ENCODE measurements at places on chromosomes 4 and X. TPM values are rescaled to one million over a fixed set of nuclear protein-coding genes. Genes with fewer than 3 reads are reported as not detected.

Gene ITM2A
- 18.0 TPM for total RNA-seq

- H3K4me3 ChIP-seq: no peak overlapping the region
- no peaks in the 10 kb centered on the region for H3K4me1 ChIP-seq
- H3K27me3 ChIP-seq: no peaks in the 10 kb centered on the region
Measured at GRCh38 chrX:139720979-139721378, 13.0 kb upstream of the MCF2 start.

GRCh38 chrX:13085526-13085925, 41.1 kb upstream of the FAM9C start:
- no peaks in the 10 kb centered on the region for H3K36me3 ChIP-seq
- no peaks in the 10 kb centered on the region for H3K27me3 ChIP-seq
- no peak overlapping the region for H3K4me3 ChIP-seq
- no peak for DNase-seq
- no peak overlapping the region for H3K27ac ChIP-seq

Gene PCDH10
- not detected for total RNA-seq

GRCh38 chrX:24020306-24020876, 6.6 kb downstream of the KLHL15 start:
- H3K4me1 ChIP-seq: no peaks in the 10 kb centered on the region
- no peak overlapping the region for H3K27ac ChIP-seq
- no peak for DNase-seq
- H3K36me3 ChIP-seq: no peaks in the 10 kb centered on the region

GRCh38 chr4:8662776-8663175, 70.2 kb downstream of the CPZ start:
- H3K36me3 ChIP-seq: no peaks in the 10 kb centered on the region
- no peaks in the 10 kb centered on the region for H3K4me1 ChIP-seq
- no peak overlapping the region for H3K27ac ChIP-seq
- peaks cover 1% of the 10 kb centered on the region for H3K27me3 ChIP-seq
- no peak overlapping the region for H3K4me3 ChIP-seq

Gene WDR17
- total RNA-seq: 0.48 TPM

DNA sequence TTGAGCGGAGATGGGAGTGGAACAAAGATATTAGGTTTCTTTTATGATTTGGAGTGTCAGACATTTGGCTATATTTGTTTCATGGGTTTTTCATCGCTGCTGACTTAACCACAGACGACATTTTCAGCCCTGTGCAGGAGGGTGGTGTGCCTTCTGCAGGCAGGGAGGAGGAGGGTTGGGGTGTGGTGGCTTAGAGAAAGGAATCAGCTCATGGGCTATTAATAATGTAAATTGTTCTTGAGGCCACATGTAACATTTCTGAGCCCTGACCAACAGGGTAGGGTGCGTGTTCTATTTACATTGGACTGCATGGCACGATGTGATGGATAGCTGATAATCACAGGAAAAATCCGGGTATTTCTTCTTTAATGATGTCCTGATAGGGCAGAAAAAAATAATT, 67.6 kb downstream of the POLA1 start:
- H3K36me3 ChIP-seq: peaks cover 4% of the 10 kb centered on the region
- peaks cover 7% of the 10 kb centered on the region for H3K4me1 ChIP-seq
- H3K27ac ChIP-seq: peak overlapping the region; percentile 76
- no peaks in the 10 kb centered on the region for H3K27me3 ChIP-seq
- no peak for DNase-seq
- no peak overlapping the region for H3K4me3 ChIP-seq

Gene TEX13B
- total RNA-seq: not detected

DNA sequence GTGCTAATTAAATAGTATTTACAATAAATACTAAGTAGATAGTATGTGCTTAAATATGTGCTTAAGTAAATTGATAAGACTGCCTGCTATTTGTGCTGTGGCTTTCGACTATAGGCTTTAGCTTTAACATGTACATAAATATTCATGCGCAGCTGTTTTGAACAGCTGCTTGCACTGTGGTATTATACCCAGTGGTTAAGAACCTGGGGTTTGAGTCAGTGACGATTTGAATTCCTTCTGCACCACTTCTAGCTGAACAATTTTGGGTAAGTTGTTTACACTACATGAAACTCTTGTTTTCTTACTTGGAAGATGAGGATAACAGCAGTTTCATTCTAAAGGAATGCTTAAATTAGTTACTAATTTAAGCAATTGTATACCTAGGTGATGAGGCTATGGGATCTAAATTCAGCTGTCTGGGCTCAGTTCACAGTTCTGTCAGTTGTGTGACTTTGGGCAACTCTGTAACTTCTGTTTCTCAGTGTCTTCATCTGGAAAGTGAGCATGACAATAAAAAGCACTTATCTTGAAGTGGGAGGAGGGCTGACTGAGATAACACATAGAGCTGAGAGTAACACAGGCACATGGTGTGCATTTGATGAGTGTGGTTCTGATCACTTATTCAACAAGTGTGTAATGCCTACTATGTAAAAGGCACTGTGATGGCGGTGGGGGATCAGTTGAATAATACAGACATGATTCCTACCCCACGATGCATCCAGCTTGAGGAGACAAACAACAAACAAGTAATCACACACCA, 37.0 kb downstream of the HPGDS start:
- no peaks in the 10 kb centered on the region for H3K36me3 ChIP-seq
- peaks cover 8% of the 10 kb centered on the region for H3K4me1 ChIP-seq
- DNase-seq: no peak
- H3K27ac ChIP-seq: no peak overlapping the region
- no peaks in the 10 kb centered on the region for H3K27me3 ChIP-seq

DNA sequence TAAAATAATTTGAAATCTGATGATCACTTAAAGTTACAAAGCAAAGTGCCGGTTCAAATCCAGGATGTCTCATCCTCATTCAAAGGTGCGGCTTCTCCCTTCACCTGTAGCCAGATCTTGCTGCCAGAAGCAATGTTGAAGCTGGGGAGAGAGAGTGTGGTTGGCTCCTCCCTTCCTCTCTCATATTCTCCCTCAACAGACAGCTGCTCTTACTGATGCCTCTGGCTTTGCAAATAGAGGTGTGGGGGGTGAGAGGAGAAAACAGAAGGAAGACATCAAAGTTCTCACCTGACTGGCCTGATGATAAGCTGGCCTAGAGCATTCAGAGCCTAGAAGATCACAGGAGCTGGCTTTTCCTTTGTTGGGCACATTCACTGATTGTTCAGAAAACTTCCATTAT, 28.3 kb upstream of the BTC start:
- H3K36me3 ChIP-seq: no peaks in the 10 kb centered on the region
- no peak overlapping the region for H3K4me3 ChIP-seq
- H3K27ac ChIP-seq: no peak overlapping the region
- H3K4me1 ChIP-seq: no peaks in the 10 kb centered on the region
- DNase-seq: no peak

DNA sequence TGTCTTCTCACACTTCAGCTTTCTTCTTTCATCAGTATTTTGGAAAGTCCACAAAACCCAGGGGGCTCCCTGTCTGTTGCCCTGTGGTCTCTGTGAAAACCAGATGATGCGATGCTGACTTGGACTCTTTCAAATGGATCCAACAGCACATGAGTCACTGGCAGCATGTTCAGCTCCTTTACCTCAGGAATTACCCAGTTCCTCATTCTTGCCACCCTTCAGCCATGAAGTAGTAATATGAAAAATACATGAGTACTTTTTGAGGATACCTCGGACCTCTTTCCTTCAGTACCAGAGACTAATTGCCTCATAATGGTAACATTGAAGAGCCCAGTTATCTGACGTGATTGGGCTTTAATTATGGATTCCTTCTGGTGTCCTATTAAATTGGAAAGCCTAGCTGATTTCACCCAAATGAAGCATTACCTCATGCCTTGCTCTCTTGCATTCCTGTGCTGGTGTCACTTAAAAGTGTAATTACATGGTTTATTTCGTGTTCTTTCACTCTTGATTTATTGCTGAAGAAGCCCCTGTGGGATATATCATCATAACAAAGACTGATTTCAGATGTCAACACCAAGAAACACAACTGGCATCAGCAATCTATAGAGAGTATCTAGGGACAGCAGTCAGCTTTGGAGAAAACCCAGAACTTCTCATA, 63.4 kb downstream of the NFKB1 start:
- H3K27me3 ChIP-seq: no peaks in the 10 kb centered on the region
- no peak overlapping the region for H3K27ac ChIP-seq
- H3K4me3 ChIP-seq: no peak overlapping the region
- H3K36me3 ChIP-seq: peaks cover 4% of the 10 kb centered on the region
- peaks cover 10% of the 10 kb centered on the region for H3K4me1 ChIP-seq

- H3K36me3 ChIP-seq: no peaks in the 10 kb centered on the region
- H3K4me3 ChIP-seq: no peak overlapping the region
- peaks cover 13% of the 10 kb centered on the region for H3K4me1 ChIP-seq
Measured at GRCh38 chr4:169617306-169617705, 3.1 kb upstream of the CLCN3 start.

GRCh38 chrX:123170546-123170945, 13.5 kb upstream of the GRIA3 start:
- no peaks in the 10 kb centered on the region for H3K27me3 ChIP-seq
- H3K27ac ChIP-seq: no peak overlapping the region
- H3K4me3 ChIP-seq: no peak overlapping the region
- DNase-seq: no peak

GRCh38 chr4:166839615-166840251, 394.6 kb downstream of the SPOCK3 start:
- DNase-seq: no peak
- no peak overlapping the region for H3K4me3 ChIP-seq
- no peaks in the 10 kb centered on the region for H3K4me1 ChIP-seq
- H3K27ac ChIP-seq: no peak overlapping the region

Gene UGT2B7
- total RNA-seq: not detected

DNA sequence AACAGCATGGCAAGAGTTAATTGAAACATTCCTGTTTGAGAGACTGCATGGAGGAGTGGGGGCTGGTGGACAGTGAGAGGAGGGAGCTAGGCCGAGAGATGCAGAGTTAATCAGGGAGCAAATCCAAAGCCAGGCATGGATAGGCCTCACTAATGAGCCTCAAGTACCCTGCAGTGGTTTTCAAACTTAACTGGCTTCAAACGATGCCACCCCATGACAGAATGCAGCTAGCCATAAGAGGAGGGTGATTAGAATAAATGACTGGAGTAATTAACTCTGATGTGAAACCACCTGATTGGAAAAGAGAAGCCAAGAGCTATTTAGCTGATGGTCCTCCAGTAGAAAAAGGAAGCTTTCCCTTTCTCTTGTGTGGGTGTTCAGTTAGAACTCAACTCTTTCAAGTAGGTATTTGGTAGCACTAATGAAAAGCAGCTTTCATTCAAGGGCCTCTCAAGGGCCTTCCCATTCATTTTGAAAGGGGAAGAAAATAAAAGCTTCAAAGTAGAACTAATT, 215.4 kb upstream of the MAB21L2 start:
- no peaks in the 10 kb centered on the region for H3K36me3 ChIP-seq
- H3K4me1 ChIP-seq: no peaks in the 10 kb centered on the region
- no peak for DNase-seq
- H3K27ac ChIP-seq: no peak overlapping the region
- H3K4me3 ChIP-seq: no peak overlapping the region
- H3K27me3 ChIP-seq: no peaks in the 10 kb centered on the region

Gene TMEM47
- 17.3 TPM for total RNA-seq

DNA sequence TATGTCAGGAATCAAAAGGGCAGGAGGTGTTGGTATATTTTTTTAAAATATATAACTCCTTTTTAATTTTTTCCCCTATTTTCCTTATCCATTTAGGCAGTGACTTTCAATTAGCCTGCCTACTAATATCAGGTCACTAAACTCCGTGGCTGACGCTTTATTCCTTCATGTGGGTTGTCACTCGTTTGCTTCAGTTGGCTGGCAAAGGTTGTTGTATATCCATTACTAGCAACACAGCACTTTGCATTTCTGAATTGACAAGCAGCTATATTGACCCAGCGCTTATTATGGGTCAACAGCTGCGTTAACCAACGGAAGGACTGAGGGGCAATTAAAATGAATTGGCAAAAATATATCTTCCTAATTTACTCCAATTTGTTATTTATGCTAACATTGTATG, 87.7 kb downstream of the ARX start:
- no peaks in the 10 kb centered on the region for H3K27me3 ChIP-seq
- no peaks in the 10 kb centered on the region for H3K4me1 ChIP-seq
- H3K27ac ChIP-seq: no peak overlapping the region
- no peak overlapping the region for H3K4me3 ChIP-seq
- no peak for DNase-seq

GRCh38 chr4:153257151-153257620, 52.9 kb downstream of the TRIM2 start:
- H3K4me1 ChIP-seq: no peaks in the 10 kb centered on the region
- no peak overlapping the region for H3K4me3 ChIP-seq
- no peak overlapping the region for H3K27ac ChIP-seq
- no peak for DNase-seq
- no peaks in the 10 kb centered on the region for H3K27me3 ChIP-seq

Gene MSX1
- total RNA-seq: 3.6 TPM

Gene XK
- total RNA-seq: 3.8 TPM

Gene SLC9B1
- not detected for total RNA-seq

- H3K27me3 ChIP-seq: no peaks in the 10 kb centered on the region
- no peak overlapping the region for H3K27ac ChIP-seq
- no peaks in the 10 kb centered on the region for H3K36me3 ChIP-seq
- no peaks in the 10 kb centered on the region for H3K4me1 ChIP-seq
- no peak overlapping the region for H3K4me3 ChIP-seq
Measured at GRCh38 chrX:109281483-109282275, 200.2 kb downstream of the GUCY2F start.

GRCh38 chrX:69238887-69239231, 73.6 kb upstream of the PJA1 start:
- no peak overlapping the region for H3K27ac ChIP-seq
- no peaks in the 10 kb centered on the region for H3K4me1 ChIP-seq
- no peak for DNase-seq
- no peak overlapping the region for H3K4me3 ChIP-seq

DNA sequence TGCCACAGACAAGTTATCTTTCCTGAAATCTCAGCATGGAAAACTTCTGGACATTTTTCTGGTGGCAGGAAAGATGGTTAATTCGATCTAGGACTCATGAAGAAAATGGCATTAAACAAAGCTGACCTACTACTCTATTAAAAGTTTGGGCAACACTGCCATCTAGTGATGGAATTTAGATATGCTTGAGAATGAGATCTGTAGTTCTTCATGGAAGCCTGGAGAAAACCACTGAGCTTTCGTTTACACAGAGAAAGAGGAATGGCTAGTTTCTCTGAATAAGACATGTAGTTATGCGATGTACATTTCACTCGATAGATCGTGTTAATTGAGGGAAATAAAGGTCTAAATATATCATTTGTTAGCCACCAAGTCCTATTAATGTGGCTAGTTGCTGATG, 51.7 kb upstream of the CHRDL1 start:
- H3K27ac ChIP-seq: no peak overlapping the region
- no peaks in the 10 kb centered on the region for H3K27me3 ChIP-seq
- H3K4me1 ChIP-seq: no peaks in the 10 kb centered on the region
- no peaks in the 10 kb centered on the region for H3K36me3 ChIP-seq
- DNase-seq: no peak

- no peak overlapping the region for H3K4me3 ChIP-seq
- DNase-seq: peak; percentile 43
- H3K27ac ChIP-seq: peak overlapping the region; percentile 71
- H3K4me1 ChIP-seq: peaks cover 5% of the 10 kb centered on the region
- H3K27me3 ChIP-seq: no peaks in the 10 kb centered on the region
Measured at GRCh38 chrX:133523081-133523487, 107.8 kb upstream of the GPC4 start.

GRCh38 chrX:153057281-153057680, 1.0 kb downstream of the PNMA3 start:
- H3K27ac ChIP-seq: no peak overlapping the region
- H3K4me1 ChIP-seq: no peaks in the 10 kb centered on the region
- peaks cover 3% of the 10 kb centered on the region for H3K27me3 ChIP-seq
- H3K4me3 ChIP-seq: no peak overlapping the region
- H3K36me3 ChIP-seq: no peaks in the 10 kb centered on the region
- DNase-seq: no peak

- no peak overlapping the region for H3K27ac ChIP-seq
- no peak for DNase-seq
- no peaks in the 10 kb centered on the region for H3K4me1 ChIP-seq
- H3K4me3 ChIP-seq: no peak overlapping the region
- H3K27me3 ChIP-seq: no peaks in the 10 kb centered on the region
- no peaks in the 10 kb centered on the region for H3K36me3 ChIP-seq
Measured at GRCh38 chr4:111610681-111611080, 534.6 kb upstream of the FAM241A start.
